Stimulated activated CD8-positive, alpha-beta memory T cell treated with anti-CD3 and anti-CD28 coated beads, Interleukin-15, amount 100 ng/mL, for 1 hour (primary cell): ENCODE measurements at places on chromosomes 5 and 9.

DNA sequence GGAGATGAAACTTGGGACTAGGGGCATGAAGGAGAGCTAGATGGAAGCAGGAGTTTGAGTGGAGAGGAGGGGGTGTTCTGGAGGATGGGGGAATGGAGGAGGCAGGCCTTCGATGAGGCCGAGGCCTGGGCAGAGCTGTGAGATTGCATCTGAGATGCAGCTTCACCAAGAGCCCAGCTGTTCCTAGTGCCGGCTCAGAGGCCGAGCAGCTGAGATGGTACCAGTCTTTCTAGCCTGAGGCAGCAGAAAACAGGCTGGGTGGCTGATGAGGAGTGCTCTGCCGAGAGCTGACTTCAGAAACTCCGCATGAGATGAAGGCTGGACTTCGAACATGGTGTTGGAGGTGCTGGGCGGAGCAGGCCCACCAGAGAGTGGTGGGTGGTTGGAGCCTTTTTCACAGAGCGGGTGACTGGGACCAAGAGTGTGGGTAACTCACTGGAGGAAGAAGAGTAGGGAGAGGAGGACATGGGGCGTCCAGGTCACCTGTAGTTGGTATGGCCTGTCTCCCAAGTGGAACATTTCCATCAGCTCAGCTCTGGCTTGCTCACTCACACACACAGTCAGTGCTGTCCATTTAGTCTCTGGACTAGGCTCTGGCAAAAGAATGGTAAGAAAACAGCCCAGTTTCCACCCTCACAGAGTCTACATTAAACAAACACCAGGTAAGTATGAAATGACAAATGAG, 54.7 kb downstream of the TMOD1 start:
- no peak for DNase-seq

DNA sequence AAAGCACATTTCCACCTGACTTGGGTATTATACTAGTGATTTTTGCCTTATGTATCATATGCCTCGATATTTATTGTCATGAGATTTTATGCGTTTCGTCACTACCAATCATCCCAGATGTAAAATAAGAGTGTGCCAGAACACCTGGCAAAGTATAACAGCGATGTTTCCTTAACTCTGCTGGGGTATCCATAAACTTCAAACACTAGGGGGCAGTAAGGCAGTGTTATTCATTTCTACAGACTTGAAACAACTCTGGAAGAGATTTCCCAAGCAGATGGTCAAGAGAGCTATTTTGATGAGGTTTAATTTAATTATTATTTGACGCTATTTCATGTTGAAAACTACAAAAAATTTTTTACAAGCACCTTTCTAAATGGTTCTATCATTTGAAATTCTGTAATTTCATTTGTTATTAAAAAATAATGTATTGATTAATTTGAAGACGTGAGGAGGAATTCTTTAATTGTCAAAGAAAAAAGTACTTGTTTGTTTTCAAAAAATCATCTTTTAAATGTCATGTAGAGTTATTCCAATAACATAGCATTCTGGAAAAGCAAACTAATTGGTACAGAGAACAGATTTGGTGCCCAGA, 388.5 kb upstream of the CTNND2 start:
- DNase-seq, result no peak

- DNase-seq, result no peak
Measured at GRCh38 chr5:95953021-95953702, 8.5 kb downstream of the ELL2 start.

- no peak for DNase-seq
Measured at GRCh38 chr5:133721365-133721764, 109.0 kb upstream of the FSTL4 start.

DNA sequence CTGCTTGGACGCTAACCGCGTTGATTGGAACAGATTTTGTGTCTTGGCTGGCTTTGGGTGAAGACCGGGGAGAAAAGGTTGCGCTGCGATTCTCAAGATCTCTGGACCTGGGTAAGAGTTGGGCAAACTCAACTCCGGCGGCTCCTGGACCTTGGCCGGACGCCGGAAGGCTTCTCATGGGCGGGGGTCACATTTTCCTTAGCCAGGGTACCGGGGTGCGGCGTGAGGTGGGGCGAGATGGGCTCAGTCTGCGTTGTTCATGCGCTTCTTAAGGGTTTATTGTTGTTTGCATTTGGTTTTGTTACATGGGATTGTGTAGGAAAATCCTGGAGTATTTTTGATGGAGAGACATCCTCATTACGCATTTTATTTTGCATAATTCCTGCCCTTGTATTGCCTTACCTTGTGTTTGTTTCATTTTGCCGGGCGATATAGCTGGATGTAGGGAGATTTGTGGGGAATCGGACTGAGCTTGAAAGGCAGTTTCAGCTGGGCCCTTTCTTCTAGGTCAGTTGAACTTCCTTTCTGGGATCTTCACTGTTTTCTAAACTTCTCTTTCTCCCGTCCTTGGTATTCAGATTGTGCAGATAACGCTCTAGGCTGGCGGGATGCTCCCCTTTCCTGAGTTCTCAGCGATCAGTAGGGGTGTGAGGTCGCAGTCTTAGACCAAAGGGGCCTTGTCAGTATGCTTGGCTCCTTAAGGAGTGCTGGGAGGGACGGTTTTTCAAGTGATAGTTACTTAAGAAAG, 524 bp downstream of the MEGF10 start:
- no peak for DNase-seq

DNA sequence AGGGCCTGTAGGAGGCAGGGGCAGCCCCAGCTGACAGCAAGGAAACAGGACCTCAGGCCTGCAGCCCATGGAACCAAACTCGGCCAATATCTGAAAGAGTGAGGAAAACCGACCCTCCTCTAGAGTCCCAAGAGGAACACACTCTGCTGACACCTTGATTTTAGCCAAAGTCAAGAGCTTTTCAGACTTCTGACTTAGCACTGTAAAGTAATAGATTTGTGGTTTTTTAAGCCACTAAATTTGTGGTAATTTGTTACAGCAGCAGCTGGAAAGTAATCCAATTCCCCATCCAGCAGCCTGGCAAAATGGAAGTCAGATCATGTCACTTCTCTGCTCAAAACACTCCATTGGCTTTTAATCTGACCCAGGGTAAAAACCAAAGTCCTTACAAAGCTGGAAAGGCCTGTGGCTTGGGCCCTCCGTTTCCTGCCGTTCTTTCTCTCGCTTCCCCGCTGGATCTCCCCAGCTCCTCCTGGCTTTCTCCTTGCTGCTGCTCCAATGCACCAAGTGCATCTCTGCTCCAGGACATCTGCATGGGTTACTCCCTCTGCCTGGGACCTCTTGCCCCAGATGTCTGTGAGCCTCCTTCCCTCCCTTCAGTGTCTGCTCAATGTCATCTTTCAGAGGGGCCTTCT, 79.0 kb downstream of the C5orf15 start:
- DNase-seq, result no peak
